Stimulated activated naive B cell treated with anti-CD40 and anti-IgM and Interleukin-4, amounts not matched to agents 10 μg/mL and 1 μg/mL and 100 μg/mL, for 72 hours (primary cell): ENCODE measurements at places on chromosomes 2 and 18.

DNA sequence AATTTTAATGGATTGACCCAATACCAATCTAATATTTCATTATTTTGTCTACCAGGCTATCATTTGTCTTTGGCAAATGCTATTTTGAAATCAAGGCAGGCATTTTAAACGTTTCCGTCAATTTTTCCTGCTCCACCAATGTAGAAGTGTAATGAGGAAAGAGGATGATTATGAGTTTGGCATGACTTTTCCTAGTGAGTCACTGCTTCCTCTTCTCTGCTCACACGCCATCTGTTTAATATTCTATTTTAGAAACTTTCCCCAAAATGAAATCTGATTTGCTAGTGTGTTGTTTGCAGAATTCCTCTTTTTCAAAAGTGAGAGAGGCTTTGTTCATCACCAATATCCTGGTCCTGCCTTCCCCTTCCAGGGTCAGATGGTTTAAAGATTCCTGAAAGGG is 42.5 kb upstream of the PID1 start:
- no peaks in the 10 kb centered on the region for H3K4me1 ChIP-seq
- no peaks in the 10 kb centered on the region for H3K27me3 ChIP-seq
- H3K4me3 ChIP-seq: no peak overlapping the region

- DNase-seq: peak; percentile 45
- peak overlapping the region; percentile 51 for H3K4me3 ChIP-seq
- peak overlapping the region; percentile 65 for H3K27ac ChIP-seq
- H3K4me1 ChIP-seq: peaks cover 54% of the 10 kb centered on the region
- H3K27me3 ChIP-seq: no peaks in the 10 kb centered on the region
These were observed 63.6 kb downstream of the TRABD2A start for GRCh38 chr2:84817239-84817655.

GRCh38 chr2:44362207-44363015 is 664 bp downstream of the CAMKMT start:
- peaks cover 13% of the 10 kb centered on the region for H3K4me1 ChIP-seq
- H3K27ac ChIP-seq: peak overlapping the region; percentile 100
- peaks cover 5% of the 10 kb centered on the region for H3K36me3 ChIP-seq
- peak; percentile 20 for DNase-seq

DNA sequence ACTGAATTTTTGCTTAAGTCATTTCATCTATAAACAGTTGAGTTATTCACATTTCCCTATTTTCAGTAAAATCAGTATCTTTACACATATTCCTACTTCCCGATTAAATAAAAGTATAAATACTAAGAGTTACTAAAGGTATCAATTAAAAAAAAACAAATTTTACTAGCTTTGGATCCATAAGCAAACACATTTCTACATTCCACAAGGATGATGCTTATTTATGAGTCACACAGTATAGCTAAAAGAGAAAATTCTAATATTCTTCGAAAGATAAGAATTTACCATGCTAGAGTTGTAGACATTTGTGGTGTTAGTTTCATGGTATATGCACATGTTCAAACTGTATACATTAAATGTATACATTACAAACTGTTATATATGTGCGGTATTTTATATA is 23.7 kb downstream of the PGAP1 start:
- no peak overlapping the region for H3K4me3 ChIP-seq
- H3K27me3 ChIP-seq: no peaks in the 10 kb centered on the region
- no peak overlapping the region for H3K27ac ChIP-seq
- H3K4me1 ChIP-seq: no peaks in the 10 kb centered on the region
- H3K36me3 ChIP-seq: no peaks in the 10 kb centered on the region

DNA sequence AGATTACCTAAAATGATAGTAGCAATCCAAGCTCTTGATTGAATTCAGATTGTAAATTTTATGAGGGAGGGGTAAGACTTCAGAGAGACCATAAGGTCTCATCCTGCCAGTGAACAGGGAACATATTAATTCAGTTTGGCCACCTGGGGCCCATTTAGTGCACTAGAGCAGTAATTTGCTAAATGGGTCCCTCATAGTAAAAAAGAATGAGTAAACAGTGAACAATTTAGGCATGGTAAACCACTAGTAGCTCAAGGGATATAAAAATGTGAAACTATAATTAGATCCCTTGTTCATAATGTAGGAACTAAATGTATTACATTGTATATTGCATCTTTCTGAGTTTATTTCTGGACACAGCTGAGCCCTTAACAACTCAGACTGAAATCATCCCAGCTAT is 4.9 kb upstream of the PHLPP1 start:
- peaks cover 5% of the 10 kb centered on the region for H3K4me1 ChIP-seq
- no peaks in the 10 kb centered on the region for H3K36me3 ChIP-seq
- H3K27ac ChIP-seq: no peak overlapping the region
- no peak for DNase-seq

DNA sequence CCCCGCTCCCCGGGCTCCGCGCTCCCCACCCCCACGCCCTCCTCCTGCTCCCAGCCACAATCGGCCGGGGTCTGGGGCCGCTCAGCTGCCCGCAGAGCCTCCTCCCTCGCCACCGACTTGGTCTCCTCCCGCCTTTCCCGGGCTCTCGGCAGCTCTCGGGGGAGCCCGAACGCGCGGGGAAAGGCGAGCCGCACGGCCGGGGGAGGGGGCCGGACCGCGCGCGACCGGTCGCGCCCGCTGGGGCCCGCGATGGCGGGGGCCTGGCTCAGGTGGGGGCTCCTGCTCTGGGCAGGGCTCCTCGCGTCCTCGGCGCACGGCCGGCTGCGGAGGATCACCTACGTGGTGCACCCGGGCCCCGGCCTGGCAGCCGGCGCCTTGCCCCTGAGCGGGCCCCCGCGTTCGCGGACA is 327 bp downstream of the LTBP1 start:
- H3K27ac ChIP-seq: no peak overlapping the region
- DNase-seq: no peak
- H3K4me1 ChIP-seq: peaks cover 14% of the 10 kb centered on the region

DNA sequence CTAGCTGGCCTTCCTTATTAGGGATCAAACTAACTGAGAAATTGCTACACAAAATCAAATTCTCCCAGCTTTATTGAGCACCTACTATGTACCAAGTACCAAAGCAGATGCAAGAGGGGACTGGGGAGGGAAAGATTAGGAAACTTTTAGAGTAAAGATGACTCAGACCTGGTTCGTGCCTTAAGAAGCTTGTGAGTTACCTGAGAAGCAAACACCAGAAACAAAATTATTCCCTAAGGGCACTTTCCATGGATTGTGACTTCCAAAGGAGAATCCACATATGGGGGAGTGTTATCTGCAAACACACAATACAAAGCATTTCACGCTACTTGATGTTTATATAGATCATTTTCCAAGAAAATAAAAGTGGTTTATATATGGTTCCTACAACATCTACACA is 326.9 kb upstream of the HNRNPA3 start:
- no peaks in the 10 kb centered on the region for H3K27me3 ChIP-seq
- DNase-seq: no peak
- H3K4me1 ChIP-seq: no peaks in the 10 kb centered on the region
- H3K4me3 ChIP-seq: no peak overlapping the region
- no peak overlapping the region for H3K27ac ChIP-seq

GRCh38 chr2:124973396-124973795 is 948.3 kb downstream of the CNTNAP5 start:
- no peaks in the 10 kb centered on the region for H3K27me3 ChIP-seq
- no peaks in the 10 kb centered on the region for H3K36me3 ChIP-seq
- no peak overlapping the region for H3K27ac ChIP-seq
- H3K4me3 ChIP-seq: no peak overlapping the region
- no peaks in the 10 kb centered on the region for H3K4me1 ChIP-seq

DNA sequence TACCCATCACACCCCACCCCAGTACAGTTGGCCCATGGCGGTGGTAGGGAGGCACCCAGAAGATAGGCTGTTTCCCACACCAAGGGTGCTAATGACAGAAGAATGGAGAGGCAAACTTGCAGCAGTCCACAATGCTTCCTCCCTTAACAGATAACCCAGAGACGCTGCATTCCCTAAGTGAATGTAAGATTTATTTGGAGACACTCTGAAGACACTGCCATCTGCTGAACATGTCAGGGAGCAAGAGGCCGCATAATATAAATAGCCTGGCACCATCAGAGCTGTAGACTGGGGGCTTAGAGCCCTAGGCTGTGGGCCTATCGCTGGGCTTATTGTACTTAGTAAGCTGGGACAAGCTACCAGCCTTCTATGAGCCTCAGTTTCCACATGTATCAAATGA is 2.2 kb upstream of the IWS1 start:
- no peak overlapping the region for H3K27ac ChIP-seq
- no peaks in the 10 kb centered on the region for H3K36me3 ChIP-seq
- H3K4me3 ChIP-seq: no peak overlapping the region
- DNase-seq: no peak
- H3K4me1 ChIP-seq: peaks cover 13% of the 10 kb centered on the region

DNA sequence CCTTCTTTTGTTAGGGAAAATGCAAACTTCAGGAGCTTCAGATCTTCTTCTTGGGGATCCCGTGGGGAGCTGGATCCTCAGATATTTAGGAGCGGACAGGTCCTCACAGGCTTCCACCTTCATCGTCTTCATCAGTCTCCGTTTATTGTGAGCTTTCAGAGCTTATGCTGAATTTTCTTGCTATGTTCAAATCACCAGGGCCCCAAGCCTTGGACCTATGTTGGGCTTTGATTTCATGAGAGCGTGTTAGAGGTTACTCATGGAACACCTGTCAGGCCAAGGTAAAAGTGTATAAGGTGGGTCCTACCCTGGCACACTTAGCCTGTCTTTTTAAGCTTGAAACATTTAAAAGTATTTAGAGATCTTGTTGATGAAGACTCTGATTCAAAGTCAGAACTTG is 212.9 kb downstream of the FAM210A start:
- no peak for DNase-seq
- peaks cover 46% of the 10 kb centered on the region for H3K36me3 ChIP-seq
- H3K4me1 ChIP-seq: peaks cover 22% of the 10 kb centered on the region
- no peak overlapping the region for H3K27ac ChIP-seq

DNA sequence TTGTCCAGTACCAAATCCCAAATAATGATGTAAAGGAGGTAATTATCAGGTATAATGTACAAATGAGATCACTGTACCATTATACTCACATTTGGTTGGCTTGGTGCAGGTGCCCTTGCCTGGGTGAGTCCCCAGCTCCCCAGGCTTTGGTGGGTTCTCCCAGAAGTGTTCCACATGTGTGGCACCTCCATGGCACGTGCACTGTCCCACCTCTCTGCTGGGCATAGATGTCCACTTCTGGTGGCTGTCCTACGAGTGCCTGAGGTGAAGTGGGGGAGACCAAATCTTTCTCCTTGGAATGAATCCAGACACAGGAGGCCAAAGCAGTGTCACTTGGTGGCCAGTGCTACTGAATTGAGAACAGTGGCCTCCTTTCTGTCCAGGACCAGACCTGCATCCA is 162.4 kb upstream of the SESTD1 start:
- no peak for DNase-seq
- H3K4me3 ChIP-seq: no peak overlapping the region
- no peaks in the 10 kb centered on the region for H3K4me1 ChIP-seq
- no peaks in the 10 kb centered on the region for H3K36me3 ChIP-seq

DNA sequence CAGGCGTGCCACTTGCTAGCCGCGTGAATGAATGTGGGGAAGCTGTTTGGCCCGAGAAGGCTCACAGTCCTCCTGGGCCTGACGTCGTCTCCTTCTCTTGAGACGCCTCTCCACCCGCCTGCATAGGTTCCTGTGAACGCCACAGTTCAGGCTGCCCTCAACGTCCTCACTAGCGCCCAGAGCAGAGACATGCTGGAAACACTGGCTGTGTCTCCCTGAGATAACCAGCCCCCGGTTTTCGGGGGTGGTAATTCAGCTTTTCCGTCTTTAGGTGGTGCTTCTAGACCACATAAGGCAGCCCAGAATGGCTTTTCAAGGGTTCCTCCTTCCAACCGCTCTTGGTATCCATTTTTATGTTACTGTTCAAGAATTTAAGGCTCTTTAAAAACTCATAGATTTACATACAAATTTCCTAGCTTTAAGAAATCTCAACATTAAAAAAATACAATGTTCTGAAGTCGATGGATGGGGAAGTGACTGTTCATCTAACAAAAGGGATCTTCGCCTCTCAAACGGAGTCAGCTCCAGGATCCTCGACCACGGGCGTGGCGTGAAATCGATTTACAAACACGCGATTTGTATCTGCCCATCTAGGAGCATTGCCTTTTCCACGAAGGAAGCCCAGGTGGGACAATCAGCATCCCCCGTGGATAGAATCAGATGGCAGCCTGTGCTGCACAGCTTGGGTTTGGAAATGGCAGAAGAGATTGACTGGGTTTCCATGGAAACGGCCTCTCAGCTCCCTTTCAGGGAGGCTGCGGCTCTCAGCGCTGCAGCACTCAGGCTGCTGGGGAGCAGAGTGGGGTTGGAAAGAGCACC is 110.6 kb upstream of the PXDN start:
- peaks cover 58% of the 10 kb centered on the region for H3K27me3 ChIP-seq
- peaks cover 6% of the 10 kb centered on the region for H3K4me1 ChIP-seq
- DNase-seq: peak; percentile 18
- H3K4me3 ChIP-seq: no peak overlapping the region
- no peak overlapping the region for H3K27ac ChIP-seq

DNA sequence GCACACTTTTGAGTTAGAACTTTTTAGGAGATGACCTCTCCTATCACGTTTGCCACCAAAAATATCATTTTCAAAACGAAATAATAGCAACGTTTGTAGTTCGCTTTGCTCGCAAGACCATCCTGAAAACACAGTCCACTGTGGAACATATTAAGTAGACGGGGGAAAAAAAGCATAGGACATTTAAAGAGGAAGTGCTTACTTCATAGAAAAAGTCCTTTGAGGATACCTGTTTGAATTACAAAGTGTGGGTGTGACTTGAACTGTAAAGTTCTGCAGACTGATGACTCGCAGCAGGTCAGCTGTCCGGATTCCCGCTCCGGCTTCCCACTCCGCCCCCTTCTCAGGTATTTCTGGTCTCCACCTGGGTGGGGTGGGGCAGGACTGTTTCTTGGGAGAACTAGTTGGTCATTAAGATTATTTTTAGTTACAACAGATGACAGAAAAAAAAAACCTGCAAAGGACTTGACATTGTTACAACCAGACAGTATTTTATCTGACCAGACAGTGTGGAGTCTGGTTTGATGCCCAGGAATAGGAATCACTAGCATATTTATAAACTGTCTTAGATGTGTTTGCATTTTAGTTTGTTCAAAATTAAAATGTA is 13.3 kb downstream of the CNOT11 start:
- no peak overlapping the region for H3K27ac ChIP-seq
- no peaks in the 10 kb centered on the region for H3K27me3 ChIP-seq
- H3K36me3 ChIP-seq: peaks cover 44% of the 10 kb centered on the region
- DNase-seq: no peak

GRCh38 chr18:73881396-73881917 is 266.2 kb downstream of the FBXO15 start:
- H3K27me3 ChIP-seq: peaks cover 9% of the 10 kb centered on the region
- no peak for DNase-seq
- H3K4me3 ChIP-seq: no peak overlapping the region
- H3K4me1 ChIP-seq: no peaks in the 10 kb centered on the region
